ENCODE measurements at places on chromosomes 3 and 15.

- no peak for DNase-seq
Observed at GRCh38 chr3:184789314-184789998, 22.5 kb upstream of the VPS8 start.

GRCh38 chr3:58487140-58487886 lies 4.6 kb upstream of the KCTD6 start:
- DNase-seq: no peak

DNA sequence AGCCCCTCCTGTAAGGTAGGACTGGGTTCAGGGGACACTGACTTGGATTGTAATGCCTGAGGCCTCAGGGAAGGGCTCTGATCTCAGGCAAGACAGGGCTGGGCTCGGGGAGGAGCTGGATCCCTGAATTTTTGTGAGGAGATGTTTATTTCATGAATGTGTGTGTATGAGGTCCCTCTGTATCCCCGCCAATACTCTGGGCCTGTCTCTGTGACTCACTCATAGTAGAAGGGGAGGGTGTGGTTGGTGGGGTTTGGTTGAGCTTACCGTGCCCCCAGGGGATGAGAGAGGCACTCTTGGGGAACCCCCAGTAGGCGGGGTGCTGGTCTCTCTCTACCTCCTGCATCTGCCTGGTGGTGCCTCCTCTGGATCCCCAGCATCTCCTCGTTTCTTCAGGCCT lies 28.1 kb downstream of the RPSA start:
- DNase-seq: no peak

DNA sequence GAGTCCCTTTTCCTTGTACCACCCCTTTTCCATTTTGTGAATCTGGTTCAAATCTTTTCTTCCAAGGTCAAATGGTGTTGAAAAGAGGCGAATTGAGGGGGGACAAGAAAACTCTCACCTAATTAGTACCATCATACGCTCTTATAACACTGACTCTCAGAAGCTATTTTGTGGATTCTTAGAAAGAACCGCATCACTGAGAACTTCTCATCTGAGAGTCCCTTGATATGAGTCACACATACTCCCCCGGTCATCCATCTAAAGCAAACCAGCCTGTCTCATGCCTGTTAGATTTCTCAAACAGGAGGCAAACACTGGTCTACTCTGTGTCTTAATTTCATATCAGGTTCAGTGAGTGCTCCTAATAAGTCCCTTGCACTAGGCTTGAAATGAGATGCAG lies 76.5 kb upstream of the SPRED1 start:
- no peak for DNase-seq

DNA sequence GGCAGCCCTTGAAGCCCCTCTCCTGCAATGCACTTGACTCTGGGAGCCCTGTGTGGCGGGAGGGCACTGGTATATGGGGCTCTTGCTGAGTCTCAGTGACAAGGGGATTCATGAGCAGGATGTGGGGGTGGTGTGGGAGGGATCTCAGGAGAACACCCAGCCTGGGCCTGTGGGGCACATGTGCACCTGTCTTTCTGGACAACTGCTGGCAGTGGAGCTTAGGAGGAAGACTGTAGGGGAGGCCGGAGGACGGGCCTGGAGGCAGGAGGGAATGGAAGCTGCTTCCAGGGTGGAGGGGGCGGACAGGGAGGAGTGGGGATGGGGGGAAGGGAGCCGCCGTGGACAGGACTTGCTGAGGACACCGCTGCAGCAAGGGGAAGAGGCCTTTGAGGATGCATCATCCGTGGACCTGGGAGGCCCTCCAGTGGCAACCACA lies 10.8 kb upstream of the SNRPA1 start:
- DNase-seq: no peak

- DNase-seq: no peak
Observed at GRCh38 chr3:12188328-12188648, 29.6 kb upstream of the TIMP4 start.

GRCh38 chr15:32656091-32656490 lies 14.6 kb downstream of the SCG5 start:
- DNase-seq: no peak

GRCh38 chr15:69504352-69505040 lies 51.9 kb downstream of the RPLP1 start:
- no peak for DNase-seq

DNA sequence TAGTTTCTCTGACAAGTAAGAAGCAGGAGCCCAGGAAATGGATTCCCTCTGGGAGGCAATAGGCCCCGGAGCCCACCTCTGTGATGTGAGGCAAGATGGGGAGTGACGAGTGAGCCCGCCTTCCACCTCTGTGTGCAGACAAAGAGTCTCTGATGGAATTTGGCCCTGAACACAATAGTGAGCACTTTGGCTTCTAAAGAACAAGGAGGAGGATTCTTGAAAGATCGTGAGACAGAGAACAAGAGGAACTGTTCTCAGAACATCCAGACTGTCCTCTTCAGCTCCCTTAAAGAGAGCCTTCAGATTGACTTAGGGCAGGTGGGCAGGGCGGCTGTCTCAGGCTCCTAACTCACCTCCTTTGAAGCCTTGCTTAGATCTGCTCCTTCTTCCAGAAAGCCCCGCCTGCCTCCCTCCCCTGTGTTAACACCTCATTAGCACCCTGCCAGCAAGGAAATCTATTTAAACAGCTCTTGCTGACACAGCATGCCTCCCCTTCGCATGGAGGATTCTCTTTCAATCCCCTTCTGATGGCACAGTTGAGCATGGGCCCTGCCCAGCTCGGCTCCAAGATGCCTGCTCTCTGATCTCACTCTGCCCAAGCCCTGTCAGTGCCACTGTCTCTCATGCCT lies 430.3 kb downstream of the NTRK3 start:
- no peak for DNase-seq

- DNase-seq: peak; percentile 80
Observed at GRCh38 chr3:190721330-190721729, 141.2 kb downstream of the GMNC start.

GRCh38 chr3:140956058-140956835 lies 14.6 kb downstream of the SLC25A36 start:
- DNase-seq: no peak

- no peak for DNase-seq
Observed at GRCh38 chr15:39326306-39326975, 254.4 kb upstream of the THBS1 start.

DNA sequence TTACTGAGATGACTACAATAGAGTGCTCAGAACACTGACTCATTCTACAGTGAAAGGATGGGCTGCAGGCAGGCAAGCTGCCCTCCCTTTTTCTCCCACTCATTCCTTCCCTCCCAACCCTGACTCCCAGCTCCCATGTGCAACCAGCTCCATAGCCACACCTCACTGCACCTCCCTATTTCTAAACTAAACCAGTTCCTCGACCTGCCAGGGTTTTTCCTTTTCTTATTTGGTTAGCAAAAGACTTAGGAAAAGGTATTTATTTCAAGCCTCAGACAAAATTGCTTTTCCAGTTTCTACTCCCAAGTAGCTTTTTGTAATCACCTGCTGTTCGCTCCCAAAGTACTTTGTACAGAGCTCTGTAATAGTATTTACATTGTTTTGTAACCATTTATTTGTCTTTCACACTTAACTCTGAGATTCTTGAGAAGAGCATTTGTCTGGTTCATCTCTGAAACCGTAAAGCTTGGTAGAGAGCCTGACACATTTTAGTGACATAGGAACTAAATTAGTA lies 2.2 kb downstream of the AADAC start:
- peak; percentile 11 for DNase-seq

GRCh38 chr3:168002786-168003368 lies 92.8 kb downstream of the GOLIM4 start:
- DNase-seq: peak; percentile 2

DNA sequence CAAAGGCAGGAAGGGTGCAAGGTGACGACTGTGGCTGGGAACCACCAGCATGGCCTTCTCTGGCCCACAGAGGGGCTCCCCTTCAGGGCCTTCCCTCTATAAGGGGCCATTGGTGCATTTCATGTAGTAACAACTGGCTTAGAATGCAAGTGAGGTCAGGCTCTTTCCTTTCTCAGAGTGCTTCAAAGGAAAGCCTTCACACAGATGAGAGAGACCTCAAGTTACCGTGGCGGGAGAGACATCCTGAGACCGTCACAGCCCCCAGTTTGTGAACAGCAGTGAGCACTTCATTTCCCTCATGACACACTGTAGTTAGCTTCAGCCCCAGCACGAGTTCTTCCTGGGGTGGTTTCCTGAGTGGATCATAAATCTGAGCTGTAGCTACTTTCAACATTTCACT lies 96.6 kb upstream of the LIMD1 start:
- DNase-seq: no peak

DNA sequence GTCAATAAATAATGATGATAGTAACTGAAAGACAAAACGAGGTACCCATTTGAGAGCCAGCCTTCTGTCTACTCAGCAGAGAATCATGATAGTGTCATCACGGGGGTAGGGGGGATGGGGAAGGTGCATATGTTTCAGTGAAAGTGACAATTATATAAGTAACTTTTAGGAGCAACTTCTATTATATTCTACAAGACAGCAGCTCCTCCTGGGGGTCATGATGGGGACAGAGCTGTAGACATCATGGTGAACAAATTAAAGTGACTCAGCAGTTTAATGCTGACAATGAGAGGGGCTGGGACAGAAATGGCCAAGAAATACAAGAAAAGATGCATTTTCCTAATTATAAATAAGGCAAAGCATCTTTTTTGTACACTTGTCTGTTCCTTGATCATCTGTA lies 11.8 kb downstream of the CAPN3 start:
- no peak for DNase-seq

DNA sequence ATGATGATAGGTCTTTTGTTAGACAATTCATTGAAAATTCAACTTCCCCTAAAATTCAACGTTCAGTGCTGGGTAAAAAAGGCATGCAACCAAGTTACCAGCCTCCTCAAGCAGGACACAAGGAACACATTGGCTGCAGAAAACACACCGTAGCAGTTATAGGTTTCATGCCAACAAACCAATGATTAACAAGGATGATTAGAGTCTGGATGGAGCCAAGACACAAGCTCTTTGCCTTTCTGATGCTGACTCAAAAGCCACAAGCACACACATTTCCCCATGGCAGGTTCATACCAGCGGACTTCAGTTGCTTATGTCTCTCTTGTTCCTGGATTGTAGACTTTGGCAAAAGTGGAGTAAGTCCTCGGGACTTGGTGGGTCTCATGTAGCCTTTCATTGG lies 105.8 kb downstream of the DHX30 start:
- no peak for DNase-seq

DNA sequence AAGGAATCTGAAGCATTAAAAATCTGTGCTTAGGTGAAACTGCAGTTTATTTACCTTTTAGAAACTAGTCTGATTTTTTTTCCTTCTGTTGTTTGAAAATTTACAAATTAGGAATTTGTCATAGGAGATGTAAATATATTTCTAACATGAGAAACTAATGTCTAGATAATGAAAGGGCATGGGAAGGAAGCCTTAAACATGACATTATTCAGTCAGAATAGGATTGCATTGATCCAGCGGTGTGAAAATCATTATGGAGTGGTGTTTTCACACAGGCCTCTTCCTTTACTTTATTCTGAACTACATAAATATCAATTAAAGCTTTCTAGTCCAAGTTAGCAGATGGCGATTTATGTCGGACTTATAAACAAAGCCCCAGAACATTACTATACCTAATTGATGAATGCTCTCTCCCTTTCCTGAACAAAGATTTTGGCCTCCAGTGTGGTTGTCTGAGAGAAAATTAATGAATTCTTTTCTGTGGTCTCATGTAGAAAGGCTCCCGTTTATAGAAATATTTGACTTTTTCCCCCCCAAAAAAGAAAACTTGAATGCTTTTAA lies 37.9 kb downstream of the FNDC3B start:
- no peak for DNase-seq

- DNase-seq: no peak
Observed at GRCh38 chr3:183437061-183437460, 8.6 kb upstream of the MCF2L2 start.

- no peak for DNase-seq
Observed at GRCh38 chr3:166879661-166880060, 500.4 kb downstream of the ZBBX start.

DNA sequence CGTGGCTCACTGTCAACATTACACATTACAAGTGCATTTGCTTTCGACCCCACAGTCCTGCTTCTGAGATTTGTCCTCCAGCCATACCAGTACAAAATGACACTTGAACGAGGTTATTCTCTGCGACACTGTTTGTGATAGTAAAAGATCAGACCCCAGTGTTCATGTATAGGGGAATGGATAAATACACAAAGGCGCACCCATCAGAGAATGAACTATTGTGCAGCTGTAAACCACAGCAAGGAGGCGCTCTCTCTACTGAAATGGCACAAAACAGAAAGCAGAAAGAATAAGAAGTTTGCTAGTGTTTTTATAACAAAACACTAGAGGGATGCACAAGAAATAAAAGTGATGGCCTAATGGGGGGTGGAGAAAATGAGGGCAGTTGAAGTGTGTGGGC lies 4.9 kb upstream of the CHSY1 start:
- no peak for DNase-seq

DNA sequence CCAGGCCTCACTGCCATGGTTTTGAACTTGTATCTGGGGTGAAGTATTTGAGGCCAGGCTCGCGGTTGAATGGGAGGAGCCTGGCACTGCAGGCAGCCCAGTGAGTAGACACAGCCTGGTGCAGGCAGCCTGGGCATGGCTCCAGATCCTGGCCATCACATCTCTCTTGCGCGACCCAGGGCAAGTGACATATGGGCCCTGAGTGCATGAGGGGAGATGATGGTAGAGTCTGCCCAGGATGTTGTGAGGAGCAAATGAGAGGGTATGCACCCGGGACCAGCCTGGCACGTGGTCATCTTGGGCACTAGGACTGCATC lies 103.5 kb downstream of the TBC1D2B start:
- no peak for DNase-seq

GRCh38 chr3:197889204-197889930 lies 60.6 kb upstream of the RPL35A start:
- no peak for DNase-seq

DNA sequence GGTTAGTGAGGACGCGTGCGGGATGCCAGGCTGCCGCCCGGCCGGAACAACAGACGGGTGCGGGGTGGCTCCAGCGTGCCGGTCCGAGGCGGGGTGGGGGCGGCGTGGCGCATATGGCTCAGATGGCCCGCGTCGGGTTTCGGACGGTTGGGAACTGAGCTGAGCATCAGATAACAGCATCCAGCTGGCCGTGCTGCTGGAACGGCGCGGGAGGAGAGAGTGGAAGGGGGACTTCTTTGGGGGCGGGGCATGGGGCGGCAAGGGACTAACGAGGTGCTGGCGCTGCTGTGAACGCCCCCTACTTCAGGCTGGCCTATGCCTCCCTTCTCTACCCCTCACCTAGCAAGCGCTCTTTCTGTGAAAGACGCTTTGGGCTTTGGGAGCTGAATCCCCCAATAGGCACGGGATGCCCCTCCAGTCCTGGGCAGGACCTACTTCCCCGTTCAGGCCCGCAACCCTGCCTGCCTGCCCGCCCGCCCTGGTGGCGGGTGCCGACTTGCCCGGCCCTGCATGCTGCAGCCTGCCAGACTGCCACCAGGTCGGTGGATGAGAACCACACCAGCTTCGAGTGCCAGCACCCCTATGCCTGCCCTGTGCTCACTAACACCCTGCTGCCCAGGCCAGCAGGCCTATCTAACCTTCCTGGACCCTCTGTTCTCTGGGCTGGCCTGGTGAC lies 542 bp downstream of the INKA1 start:
- peak; percentile 39 for DNase-seq

DNA sequence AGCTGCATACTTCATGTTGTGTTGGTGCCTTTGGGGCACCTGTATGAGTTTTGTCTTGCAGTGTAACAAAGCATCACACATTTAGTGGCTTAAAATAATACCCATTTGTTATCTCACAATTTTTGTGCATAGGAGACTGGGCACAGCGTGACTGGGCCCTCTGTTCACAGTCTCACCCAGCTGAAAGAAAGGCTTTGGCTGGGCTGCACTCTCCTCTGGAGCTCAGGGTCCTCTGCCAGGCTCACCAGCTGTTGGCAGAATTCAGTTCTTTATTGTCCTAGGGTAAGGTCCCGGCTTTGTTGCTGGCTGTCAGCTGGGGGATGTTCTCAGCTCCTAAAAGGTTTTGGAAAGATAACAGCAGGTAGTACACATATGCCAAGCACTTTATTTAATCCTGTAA lies 263.3 kb downstream of the CLSTN2 start:
- DNase-seq: no peak
